ENCODE measurements at places on chromosomes 7 and 10. TPM values are rescaled to one million over a fixed set of nuclear protein-coding genes. Genes with fewer than 3 reads are reported as not detected.

Gene CPED1
- total RNA-seq, result 0.77 TPM

Gene TAS2R3
- 0.24 TPM for total RNA-seq

Gene TWNK
- 19.5 TPM for total RNA-seq

DNA sequence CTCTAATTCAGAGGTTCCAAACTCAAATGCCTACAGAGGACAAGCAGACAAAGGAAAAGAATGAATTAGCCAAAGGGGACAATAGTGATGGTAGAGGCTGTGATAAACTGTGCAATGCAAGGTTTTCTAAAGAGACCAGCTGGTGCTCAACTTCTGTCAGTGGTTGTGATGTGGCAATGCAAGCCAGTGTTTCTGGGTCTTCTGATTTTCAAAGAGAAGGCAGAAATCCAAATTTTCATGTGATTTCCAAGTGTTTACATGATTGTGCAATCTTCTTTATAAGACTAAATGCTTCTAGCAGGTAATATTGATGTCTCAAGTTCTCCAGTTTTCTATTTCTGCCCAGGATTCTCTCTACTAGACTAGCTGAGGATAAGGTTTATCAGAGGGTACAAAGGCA is 135.9 kb downstream of the PCDH15 start:
- DNase-seq, result no peak

- no peak for DNase-seq
Measured at GRCh38 chr7:130553398-130554029, 61.6 kb downstream of the MEST start.

DNA sequence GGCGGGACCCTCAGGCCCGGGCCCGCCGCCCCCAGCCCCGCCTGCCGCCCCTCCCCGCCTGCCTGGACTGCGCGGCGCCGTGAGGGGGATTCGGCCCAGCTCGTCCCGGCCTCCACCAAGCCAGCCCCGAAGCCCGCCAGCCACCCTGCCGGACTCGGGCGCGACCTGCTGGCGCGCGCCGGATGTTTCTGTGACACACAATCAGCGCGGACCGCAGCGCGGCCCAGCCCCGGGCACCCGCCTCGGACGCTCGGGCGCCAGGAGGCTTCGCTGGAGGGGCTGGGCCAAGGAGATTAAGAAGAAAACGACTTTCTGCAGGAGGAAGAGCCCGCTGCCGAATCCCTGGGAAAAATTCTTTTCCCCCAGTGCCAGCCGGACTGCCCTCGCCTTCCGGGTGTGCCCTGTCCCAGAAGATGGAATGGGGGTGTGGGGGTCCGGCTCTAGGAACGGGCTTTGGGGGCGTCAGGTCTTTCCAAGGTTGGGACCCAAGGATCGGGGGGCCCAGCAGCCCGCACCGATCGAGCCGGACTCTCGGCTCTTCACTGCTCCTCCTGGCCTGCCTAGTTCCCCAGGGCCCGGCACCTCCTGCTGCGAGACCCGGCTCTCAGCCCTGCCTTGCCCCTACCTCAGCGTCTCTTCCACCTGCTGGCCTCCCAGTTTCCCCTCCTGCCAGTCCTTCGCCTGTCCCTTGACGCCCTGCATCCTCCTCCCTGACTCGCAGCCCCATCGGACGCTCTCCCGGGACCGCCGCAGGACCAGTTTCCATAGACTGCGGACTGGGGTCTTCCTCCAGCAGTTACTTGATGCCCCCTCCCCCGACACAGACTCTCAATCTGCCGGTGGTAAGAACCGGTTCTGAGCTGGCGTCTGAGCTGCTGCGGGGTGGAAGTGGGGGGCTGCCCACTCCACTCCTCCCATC is 82.7 kb downstream of the PAX2 start:
- no peak for DNase-seq

GRCh38 chr7:90689260-90689659 is 93.1 kb downstream of the CDK14 start:
- no peak for DNase-seq

GRCh38 chr10:47349516-47349915 is 1.4 kb downstream of the RBP3 start:
- DNase-seq, result no peak

DNA sequence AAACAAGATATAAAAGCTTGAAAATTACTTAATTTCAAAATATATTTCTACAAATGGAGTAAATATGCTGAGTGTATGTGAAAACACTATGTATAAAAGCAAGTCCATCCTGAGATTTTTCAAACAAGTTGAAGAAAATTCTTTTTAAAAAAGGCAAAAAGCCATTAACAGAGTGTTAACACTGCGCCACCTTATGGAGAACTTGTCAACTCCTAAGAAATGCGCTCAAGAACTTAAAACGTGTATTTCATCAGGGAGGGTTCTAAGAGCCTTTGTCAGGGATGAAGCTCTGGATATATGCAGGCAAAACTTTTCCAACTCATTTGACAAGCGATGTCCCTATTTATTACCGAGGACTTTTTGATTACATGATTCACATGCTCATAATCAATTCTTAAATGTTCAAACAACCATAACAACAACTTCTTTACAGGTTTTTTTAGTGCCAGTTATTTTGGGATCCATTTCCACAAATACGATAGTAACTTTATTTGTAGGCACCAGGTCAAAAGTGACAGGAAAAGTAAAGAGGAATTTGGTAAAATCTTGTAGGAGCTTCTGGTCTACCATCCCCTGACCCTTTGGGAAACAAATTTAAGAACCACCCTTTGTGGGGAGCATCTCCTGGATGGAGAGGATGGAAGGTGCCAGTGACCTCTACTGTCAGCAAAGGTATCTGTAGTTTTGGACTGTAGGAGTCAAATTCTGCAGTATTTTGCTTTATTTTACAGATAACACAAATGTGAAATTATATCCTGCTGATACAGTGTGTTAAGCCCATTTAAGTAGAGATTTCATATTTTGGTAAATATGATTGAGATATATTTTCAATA is 23.2 kb downstream of the CALCR start:
- DNase-seq, result no peak

DNA sequence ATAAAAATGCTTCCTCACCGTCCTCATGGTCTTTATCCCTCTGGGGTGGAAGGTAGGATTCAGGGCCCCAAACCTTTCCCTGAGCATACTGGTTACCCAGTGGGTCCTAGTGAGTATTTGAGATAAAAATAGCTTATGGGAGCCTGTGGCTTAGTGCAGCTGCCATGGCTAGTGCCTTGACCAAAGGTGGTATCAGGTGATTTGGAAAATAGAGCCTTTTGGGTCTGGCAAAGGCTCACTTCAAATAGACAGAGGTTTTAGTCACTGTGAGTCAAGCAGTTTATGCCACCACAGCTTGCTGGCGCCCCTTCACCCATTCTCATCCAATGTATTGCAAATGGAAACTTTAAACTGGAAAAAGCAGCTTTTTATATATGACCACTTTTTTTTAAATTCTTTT is 30.4 kb downstream of the PLAU start:
- no peak for DNase-seq

DNA sequence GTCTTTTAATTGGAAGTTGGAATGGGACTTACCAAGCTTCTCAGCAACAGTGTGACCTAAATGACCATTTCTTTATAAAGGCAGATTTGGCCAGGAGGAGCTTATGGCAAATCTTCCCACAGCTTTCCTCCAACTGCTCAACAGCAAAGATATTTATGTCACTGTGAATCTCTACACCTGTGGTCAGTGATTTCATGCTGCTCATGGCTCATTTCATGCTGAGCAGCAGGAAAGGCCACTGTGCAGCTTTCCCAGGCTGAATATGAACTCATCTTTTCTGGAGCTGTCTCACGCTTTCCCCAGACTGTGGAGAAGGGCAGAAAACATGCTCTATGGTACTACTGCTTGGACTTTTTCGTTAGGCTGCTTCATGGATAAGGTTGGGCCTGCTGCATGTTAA is 29.8 kb downstream of the CALCR start:
- no peak for DNase-seq

- DNase-seq, result no peak
Measured at GRCh38 chr10:21985541-21985940, 18.0 kb downstream of the DNAJC1 start.

GRCh38 chr7:30594540-30595435 is at the start of gene GARS1:
Gene GARS1, plus strand, starts transcription at chr7:30594878. Its CDS starts 44 bp downstream, at chr7:30594922.
- peak; percentile 55 for DNase-seq

DNA sequence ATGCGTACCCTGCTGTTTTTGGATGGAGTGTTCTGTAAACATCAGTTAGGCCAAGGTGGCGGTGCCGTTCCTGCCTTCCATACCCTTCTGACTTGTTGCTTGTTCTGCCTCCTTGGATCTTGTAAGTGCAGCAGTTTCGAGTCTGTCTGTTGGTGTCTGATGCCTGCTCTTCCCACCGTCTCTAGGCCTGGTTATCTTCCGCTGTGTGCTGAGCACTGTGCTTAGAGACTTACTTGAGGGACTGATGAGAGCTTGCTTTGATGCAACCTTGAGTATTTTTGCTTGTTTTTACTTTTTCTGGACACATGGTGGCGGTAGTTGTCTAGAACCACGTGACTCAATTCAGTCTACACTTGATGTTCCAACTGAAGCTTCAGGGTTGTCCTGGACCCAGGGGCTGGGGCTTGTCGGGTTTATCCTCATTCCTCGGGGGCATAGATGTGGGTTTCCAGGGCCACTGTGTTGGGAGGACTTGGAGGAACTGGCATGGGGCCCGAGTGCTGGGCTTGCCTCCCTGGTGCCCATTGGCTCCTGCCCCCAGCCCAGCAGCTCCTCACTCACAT is 14.4 kb upstream of the SPRN start:
- DNase-seq, result peak; percentile 16

DNA sequence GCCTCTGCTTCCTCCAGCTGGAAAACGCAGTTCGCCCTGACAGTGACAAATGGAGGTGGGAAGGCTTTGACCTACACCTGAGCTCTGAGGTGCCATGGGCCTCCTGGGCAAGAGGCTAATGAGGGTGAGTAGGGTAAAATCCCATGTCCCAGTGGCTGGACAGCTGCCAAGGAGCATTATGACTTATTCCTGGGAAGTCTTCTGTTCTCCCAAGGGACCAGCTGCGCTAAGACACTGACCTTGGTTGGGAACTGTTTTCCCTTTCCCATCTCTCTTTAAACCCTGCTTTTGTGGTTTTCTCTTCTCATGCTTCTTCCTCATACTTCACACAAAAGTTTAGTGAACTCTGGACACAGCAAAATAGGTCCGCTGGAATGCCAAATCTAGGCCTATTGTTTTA is 72.6 kb downstream of the COPG2 start:
- DNase-seq, result no peak

- DNase-seq, result no peak
Measured at GRCh38 chr10:488933-489215, 200.6 kb downstream of the DIP2C start.

- DNase-seq, result no peak
Measured at GRCh38 chr10:99569961-99570360, 37.2 kb downstream of the NKX2-3 start.

DNA sequence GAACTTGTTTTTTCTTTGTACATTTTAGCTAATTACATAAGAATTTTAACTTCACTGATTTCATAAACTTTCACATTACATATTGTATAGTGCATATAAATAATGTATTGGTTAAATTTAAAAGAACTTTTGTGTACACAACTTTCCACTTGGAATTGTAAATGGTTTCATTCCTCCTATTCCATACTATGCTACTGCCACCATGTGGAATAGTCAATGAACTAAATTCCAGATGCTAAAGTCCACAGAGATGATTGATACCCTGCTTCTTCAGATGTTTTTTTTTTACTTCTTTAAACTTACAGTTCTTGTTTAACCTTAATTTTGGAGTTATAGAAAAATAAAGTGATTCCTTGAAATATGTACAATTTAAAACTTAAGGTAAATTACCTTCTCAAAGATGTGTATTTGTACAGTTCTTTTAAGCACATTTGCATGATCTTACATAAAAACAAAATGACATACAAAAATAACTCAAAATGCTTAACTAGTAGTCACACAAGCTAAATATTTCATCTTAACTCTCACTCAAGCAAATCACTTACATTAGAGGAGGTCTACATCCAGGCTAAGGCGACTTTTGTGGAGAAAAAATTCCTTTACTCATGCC is 247.6 kb upstream of the HGF start:
- no peak for DNase-seq

GRCh38 chr10:26781797-26782196 is 79.0 kb downstream of the ABI1 start:
- DNase-seq, result no peak

Data from GM12878 (cell line).